ENCODE measurements at places on chromosomes 13 and 19. TPM values are rescaled to one million over a fixed set of nuclear protein-coding genes. Genes with fewer than 3 reads are reported as not detected.

CGB1 gene
- not detected for polyA plus RNA-seq

AKAP8L gene
- 103 TPM for polyA plus RNA-seq

C1QTNF9 gene
- not detected for polyA plus RNA-seq

ATXN8OS gene
- not detected for polyA plus RNA-seq

KLK15 gene
- not detected for polyA plus RNA-seq

MAST1 gene
- 3.6 TPM for polyA plus RNA-seq

DHDH gene
- polyA plus RNA-seq, result not detected

ZNF506 gene
- 8.3 TPM for polyA plus RNA-seq

PTH2 gene
- not detected for polyA plus RNA-seq

SHISA7 gene
- polyA plus RNA-seq, result not detected

ZNF574 gene
- 3.3 TPM for polyA plus RNA-seq

ETV2 gene
- 0.82 TPM for polyA plus RNA-seq

SPATA13 gene
- polyA plus RNA-seq, result 44.7 TPM

RASIP1 gene
- 1.2 TPM for polyA plus RNA-seq

FLT1 gene
- not detected for polyA plus RNA-seq

TMPRSS9 gene
- not detected for polyA plus RNA-seq

RASAL3 gene
- polyA plus RNA-seq, result 13.6 TPM

ZNF787 gene
- polyA plus RNA-seq, result 35.1 TPM

ERICH6B gene
- not detected for polyA plus RNA-seq

CACNA1A gene
- 0.08 TPM for polyA plus RNA-seq

ELSPBP1 gene
- polyA plus RNA-seq, result not detected

SIGLEC5 gene
- polyA plus RNA-seq, result 12.6 TPM

KLK2 gene
- polyA plus RNA-seq, result not detected

LAIR2 gene
- polyA plus RNA-seq, result not detected

DMKN gene
- polyA plus RNA-seq, result not detected

ZNF587B gene
- 0.18 TPM for polyA plus RNA-seq

IGLON5 gene
- not detected for polyA plus RNA-seq

SIPA1L3 gene
- 0.55 TPM for polyA plus RNA-seq

TNFSF11 gene
- not detected for polyA plus RNA-seq

DGKH gene
- polyA plus RNA-seq, result 0.15 TPM

MRPL57 gene
- 41.1 TPM for polyA plus RNA-seq

SLAIN1 gene
- 0.75 TPM for polyA plus RNA-seq

PCP2 gene
- polyA plus RNA-seq, result 1.8 TPM

CGB2 gene
- not detected for polyA plus RNA-seq

ING1 gene
- polyA plus RNA-seq, result 8.4 TPM

PRR12 gene
- 0.11 TPM for polyA plus RNA-seq

CD177 gene
- polyA plus RNA-seq, result not detected

CEACAM6 gene
- 0.07 TPM for polyA plus RNA-seq

FXYD1 gene
- polyA plus RNA-seq, result 0.74 TPM

CALR3 gene
- polyA plus RNA-seq, result not detected

HIF3A gene
- not detected for polyA plus RNA-seq

HCN2 gene
- polyA plus RNA-seq, result not detected

RPS28 gene
- polyA plus RNA-seq, result 539 TPM

FFAR1 gene
- polyA plus RNA-seq, result not detected

NFKBIB gene
- 9.0 TPM for polyA plus RNA-seq

PGLYRP1 gene
- 0.36 TPM for polyA plus RNA-seq

ACP7 gene
- not detected for polyA plus RNA-seq

IFI30 gene
- 3,608 TPM for polyA plus RNA-seq

CYP4F8 gene
- not detected for polyA plus RNA-seq

MAG gene
- polyA plus RNA-seq, result not detected

RYR1 gene
- polyA plus RNA-seq, result 2.1 TPM

SLC25A41 gene
- not detected for polyA plus RNA-seq

HIPK4 gene
- polyA plus RNA-seq, result not detected

ZNF844 gene
- 1.9 TPM for polyA plus RNA-seq

PSG1 gene
- not detected for polyA plus RNA-seq

ACER1 gene
- not detected for polyA plus RNA-seq

ZNF93 gene
- 1.9 TPM for polyA plus RNA-seq
